ENCODE measurements at places on chromosomes 12 and 14.

- DNase-seq, result no peak
- H3K27ac ChIP-seq, result peak overlapping the region; percentile 76
- peak overlapping the region; percentile 59 for H3K4me3 ChIP-seq
- H3K4me1 ChIP-seq, result peaks cover 46% of the 10 kb centered on the region
- peaks cover 12% of the 10 kb centered on the region for H3K36me3 ChIP-seq
Measured at GRCh38 chr14:92540472-92541048, 27.0 kb downstream of the RIN3 start.

DNA sequence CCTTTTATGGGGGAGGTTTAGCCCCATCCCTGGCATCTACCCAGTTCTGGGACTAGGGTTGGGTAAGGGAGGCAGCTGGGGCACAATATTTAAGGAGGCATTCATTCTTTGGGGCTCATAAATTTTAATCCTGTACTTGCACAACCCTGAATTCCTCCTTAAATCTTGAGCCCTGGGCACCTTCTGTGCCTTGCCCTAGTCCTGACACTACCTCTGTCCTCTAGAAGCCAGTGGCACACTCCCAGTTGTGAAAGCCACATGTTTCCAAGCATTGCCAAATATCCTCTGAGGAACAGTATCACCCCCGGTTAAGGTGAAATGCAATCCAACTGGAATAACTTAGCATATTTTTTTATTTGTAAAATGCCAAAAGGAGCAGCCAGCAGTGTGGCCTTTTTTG is 36.6 kb downstream of the SLC16A7 start:
- peaks cover 70% of the 10 kb centered on the region for H3K4me1 ChIP-seq
- no peaks in the 10 kb centered on the region for H3K27me3 ChIP-seq
- DNase-seq, result no peak

DNA sequence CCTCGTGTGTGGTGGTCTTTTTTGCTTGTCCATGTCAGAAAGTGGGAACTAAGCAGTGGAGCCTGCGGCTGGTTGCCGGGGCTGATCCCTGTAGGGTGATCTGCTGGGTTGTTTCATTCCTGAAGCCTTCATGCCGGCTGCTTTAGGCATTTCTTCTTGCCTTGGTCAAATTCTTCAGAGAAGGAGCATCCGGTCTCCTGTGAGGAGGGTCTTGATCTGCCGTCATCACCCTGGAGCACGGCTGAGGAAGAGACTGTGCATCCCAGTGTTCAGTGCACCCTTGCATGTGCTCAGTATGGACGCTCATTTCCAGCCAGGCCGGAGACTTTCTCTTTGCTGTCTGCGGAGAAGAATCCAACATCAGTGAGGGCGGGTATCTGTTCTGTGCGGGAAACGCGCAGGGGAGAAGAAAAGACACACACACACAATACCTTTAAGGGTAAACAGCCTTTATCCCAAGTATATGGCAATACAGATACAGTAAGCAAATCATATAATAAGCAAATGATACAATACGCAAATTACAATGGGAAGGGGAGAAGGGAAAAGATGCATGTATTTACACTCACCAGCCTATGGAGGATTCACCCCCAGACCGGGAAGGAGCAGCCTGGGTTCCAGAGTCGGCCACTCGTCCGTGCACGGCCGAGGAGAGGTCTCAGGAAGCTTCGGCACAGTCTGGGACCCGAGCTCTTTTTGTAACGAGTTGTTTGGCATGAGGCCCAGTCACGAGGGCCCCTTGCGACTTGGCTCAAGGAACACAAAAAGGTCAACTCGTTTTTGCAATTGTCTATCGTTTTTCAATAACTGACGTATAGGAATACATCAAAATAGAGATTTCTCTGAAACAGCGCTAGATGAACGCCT is 1366.8 kb upstream of the TMEM132C start:
- H3K36me3 ChIP-seq, result no peaks in the 10 kb centered on the region
- H3K27ac ChIP-seq, result no peak overlapping the region
- no peak for DNase-seq
- H3K27me3 ChIP-seq, result peaks cover 11% of the 10 kb centered on the region
- no peaks in the 10 kb centered on the region for H3K4me1 ChIP-seq
- no peak overlapping the region for H3K4me3 ChIP-seq

DNA sequence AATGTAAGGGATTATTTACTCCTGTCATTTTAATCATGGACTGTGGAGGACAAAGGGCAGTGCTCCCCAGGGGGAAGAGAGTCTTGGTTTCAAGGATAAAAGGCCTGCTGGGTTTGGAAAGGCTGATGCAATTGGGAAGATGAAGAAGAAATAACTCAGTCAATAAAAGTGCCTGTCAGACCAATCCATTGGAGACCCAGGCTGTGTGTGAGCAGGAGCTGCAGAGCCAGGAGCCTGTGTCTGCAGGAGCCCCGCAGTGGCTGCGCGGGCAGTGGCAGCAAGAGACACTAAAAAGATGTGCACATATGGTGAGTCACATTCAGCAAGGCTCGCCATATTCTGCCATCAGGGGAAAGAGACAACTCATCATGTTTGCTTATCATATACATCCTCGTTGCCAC is 90.4 kb downstream of the CRACR2A start:
- H3K4me1 ChIP-seq, result peaks cover 1% of the 10 kb centered on the region
- DNase-seq, result no peak
- H3K27ac ChIP-seq, result peak overlapping the region; percentile 1
- H3K36me3 ChIP-seq, result peaks cover 24% of the 10 kb centered on the region

DNA sequence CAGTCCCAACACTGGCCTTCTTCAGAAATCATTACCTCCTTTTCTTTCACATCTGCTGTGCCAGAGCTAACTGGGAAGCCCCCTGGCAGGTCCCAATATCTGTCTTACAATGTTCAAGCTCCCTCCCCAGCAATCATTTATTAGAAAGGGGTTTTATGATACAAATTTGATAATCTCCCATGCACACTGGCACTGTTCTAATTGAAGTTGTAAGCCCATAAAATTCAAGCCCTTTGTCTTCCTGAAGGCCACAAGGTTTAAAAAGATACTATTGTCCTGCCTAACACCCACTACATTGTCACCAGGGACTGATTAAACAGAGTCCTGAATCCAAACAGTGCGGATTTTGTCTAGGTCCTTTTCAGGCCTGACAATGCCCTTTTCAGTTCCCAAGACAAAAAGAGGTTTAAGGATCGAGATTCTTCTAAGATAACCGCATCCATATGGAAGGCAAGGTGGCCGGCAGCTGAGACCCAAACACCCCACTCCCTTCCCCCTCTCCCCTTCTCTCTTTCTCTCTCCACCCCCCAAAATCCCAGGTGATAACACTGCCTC is 3.3 kb downstream of the NKX2-8 start:
- H3K27ac ChIP-seq, result no peak overlapping the region
- no peak overlapping the region for H3K4me3 ChIP-seq
- no peaks in the 10 kb centered on the region for H3K4me1 ChIP-seq
- peaks cover 25% of the 10 kb centered on the region for H3K27me3 ChIP-seq
- no peak for DNase-seq

DNA sequence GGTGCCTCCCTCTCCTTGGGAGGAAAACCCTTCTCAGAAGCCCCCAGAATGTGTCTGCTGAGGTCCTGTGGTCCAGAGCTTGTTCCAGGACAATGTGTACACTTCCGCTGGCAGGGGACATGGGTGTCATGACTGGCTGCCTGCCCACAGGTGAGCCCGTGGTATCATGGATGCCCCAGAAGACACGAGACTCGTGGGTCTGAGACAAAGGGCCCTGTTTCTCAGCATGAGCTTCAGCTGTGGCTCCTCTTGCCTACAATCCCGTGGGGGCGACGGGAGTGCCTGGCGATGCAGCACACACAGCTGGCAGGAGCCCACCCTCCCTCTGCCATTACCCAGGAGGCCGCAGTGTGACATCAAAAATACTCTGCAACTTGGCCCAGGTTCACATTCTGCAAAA is 7.0 kb downstream of the TMEM121 start:
- peaks cover 8% of the 10 kb centered on the region for H3K36me3 ChIP-seq
- DNase-seq, result no peak
- no peak overlapping the region for H3K4me3 ChIP-seq
- H3K4me1 ChIP-seq, result peaks cover 22% of the 10 kb centered on the region

DNA sequence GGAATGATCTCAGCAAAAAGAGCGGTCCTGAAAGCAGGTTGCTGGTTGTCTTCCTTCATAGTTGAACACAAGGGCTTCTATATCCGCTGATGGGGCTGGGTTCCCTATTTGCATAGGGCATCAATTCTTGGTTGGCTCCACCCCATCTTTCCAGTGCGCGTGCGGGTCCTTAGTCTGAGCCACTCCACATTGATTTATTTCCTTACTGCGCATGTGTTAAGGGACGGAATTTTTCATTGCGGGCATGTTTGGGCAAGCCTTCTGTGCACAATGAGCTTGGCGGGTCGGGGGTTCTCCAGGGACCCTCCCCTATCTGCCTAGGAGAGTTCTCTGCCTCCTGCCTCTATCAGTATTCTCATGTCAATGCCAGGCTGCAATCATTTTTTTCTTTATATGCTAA is 21.2 kb upstream of the DLGAP5 start:
- no peak for DNase-seq
- H3K27ac ChIP-seq, result no peak overlapping the region
- H3K4me1 ChIP-seq, result peaks cover 4% of the 10 kb centered on the region

DNA sequence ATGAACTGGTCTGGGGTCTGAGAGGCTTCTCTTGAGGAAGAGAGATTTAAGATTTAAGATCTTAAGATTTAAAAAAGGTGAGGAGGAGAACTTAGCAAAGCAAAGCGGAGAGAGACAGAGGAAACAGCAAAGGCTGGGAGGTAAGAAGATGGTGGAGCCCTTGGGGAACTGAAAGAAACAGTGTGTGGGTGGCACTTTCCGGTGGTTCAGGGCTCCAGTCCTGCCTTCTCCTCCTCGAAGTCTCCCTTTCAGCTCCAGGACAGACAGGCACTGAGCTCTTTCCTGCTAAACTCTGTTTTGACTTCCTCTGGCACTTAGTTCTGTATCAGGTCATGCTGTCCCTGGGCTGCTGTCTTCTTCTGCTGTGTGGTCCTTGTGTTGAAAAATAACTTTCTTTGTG is 298.7 kb upstream of the SRRM4 start:
- H3K27ac ChIP-seq, result no peak overlapping the region
- no peaks in the 10 kb centered on the region for H3K36me3 ChIP-seq
- no peak overlapping the region for H3K4me3 ChIP-seq
- no peaks in the 10 kb centered on the region for H3K27me3 ChIP-seq
- DNase-seq, result no peak

- H3K27me3 ChIP-seq, result no peaks in the 10 kb centered on the region
- H3K36me3 ChIP-seq, result peaks cover 39% of the 10 kb centered on the region
- H3K4me1 ChIP-seq, result peaks cover 74% of the 10 kb centered on the region
Measured at GRCh38 chr14:91232052-91232451, 12.5 kb downstream of the GPR68 start.

DNA sequence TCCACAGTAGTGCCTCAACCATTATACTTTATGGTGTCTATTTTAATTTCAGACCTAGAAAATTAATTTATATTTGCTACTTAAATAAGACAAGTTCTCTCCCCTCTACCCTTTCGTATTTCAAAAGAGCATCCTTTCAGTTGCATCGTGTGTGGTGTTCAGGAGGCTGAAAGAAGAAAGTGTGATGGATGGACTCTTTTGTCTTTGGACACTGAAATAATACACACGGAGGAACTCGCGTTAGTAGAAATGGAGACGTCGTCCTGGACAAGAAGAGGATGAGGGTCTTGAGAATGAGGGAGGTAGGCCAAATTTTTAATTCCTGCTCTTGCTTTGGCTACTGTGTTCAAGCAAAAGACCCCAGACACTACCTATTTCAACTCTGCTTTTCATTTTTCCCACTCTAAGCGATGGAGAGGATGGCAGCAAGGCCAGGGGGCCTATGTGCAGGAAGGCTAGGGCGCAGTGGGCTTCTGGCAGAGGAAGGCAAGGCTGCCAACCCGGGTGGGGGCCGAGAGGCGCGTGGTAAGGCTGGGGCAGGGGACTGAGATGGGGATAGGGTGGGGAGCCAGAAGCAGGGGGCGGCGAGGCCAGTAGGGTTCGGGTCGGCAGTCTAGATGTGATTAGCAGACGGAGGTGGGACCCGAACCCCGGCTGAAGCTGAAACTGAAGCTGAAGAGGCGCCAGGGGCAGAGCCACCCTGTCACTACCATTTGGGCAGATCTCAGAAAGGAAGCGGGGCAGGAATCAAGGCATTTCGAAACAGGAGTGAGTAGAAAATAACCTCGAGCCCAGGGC is 722 bp downstream of the TMED8 start:
- DNase-seq, result peak; percentile 7
- H3K36me3 ChIP-seq, result peaks cover 3% of the 10 kb centered on the region
- no peak overlapping the region for H3K4me3 ChIP-seq
- H3K27me3 ChIP-seq, result no peaks in the 10 kb centered on the region
- peaks cover 19% of the 10 kb centered on the region for H3K4me1 ChIP-seq

GRCh38 chr12:99271071-99271470 is 376.5 kb upstream of the GARIN6 start:
- H3K4me1 ChIP-seq, result no peaks in the 10 kb centered on the region
- H3K27ac ChIP-seq, result no peak overlapping the region
- no peak for DNase-seq
- H3K27me3 ChIP-seq, result no peaks in the 10 kb centered on the region
- no peaks in the 10 kb centered on the region for H3K36me3 ChIP-seq

DNA sequence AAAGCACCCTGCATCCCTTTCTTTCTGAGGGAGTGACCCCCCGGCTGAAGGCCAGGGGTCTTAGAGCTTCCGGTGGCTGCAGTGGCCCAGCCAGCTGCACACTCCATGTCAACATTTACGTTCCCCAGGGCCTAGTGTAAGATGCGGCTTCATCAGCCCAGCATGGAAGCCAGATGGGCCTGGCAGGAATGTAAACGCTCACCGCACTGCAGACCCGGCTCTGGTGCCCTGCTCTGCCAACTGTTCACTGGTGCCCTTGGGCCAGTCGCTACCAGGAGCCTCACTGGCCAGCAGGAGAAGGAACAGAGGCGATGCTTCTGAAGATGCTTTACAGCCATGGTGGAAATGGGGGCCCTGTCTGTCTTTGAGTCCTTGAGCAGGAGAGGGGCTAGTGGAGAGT is 8.6 kb upstream of the TMEM119 start:
- no peak overlapping the region for H3K27ac ChIP-seq
- peaks cover 12% of the 10 kb centered on the region for H3K36me3 ChIP-seq
- DNase-seq, result no peak

Measured in effector memory CD8-positive, alpha-beta T cell (primary cell).